PC-9 (cell line): ENCODE measurements at places on chromosomes 6 and 20. TPM values are rescaled to one million over a fixed set of nuclear protein-coding genes. Genes with fewer than 3 reads are reported as not detected.
A peak's percentile ranks its signal among the peaks of the same experiment; 100 is the strongest.

OOEP gene
- 10.9 and 12.2 TPM in 2 replicates for total RNA-seq

C6orf58 gene
- not detected in 2 replicates for total RNA-seq

RAET1L gene
- total RNA-seq = 1.2 and 2.8 TPM in 2 replicates

SNX14 gene
- 92.0 and 99.1 TPM in 2 replicates for total RNA-seq

PLG gene
- total RNA-seq = not detected in 2 replicates

SALL4 gene
- total RNA-seq = 1.6 and 3.8 TPM in 2 replicates

DNA sequence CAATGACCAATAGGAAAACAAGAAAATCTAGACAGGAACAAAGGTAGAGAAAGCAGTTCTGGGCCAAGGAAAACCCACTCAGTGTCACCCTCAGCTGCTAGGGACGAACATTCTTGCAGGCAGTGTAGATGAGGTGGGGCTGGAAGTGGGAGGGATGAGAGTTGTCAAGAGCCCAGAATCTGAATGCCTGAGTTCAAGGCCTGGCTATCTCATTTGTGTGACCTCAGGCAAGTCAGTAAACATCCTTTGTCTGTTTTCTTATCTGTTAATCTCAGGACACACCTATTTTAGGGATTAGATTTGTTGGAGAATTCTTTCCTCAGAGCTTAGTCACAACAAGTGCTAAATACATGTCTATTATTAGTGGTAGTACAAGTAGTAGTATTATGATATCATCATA, 50.9 kb upstream of the KIF16B start:
- DNase-seq = peak; percentile 44

- peak; percentile 78 for DNase-seq
Observed at GRCh38 chr20:57089699-57090144, 176.7 kb downstream of the BMP7 start.
